COR-L47 (cell line): ENCODE measurements at places on chromosomes 11 and 22.

DNA sequence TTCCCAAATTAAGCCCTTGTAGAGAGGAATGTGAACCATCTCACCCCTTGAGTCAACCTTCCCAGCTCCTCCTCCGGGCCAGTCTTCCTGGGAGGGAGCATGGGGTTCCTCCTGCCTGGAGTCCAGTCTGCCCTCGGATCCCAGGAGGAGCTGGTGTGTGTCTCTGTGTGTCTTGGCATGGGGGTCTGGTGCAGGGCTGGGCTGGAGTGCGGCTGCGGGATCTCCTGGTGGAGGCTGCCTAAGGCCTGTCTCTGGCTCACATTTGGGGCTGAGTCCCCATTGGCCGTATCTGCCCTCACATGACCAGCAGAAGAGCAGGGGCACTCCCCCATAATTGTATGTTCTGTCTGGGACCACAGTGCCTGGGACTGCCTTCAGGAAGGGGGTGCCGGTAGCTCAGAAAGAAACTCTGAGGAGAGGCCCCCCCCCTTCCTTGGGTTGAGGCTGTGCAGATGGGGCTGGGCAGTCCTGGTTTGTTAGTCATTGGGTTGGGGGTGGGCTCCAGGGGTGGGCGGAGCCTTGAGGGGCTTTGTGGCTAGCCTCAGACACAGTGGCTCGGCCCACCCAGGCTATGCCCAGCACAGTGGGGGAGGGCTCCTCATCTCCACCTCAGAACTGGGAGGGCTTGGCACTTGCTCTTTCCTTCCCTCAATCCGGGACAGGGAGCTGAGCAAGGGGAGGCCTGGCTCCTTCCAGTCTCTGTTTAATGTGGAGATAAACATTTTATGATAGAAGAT lies 2.9 kb downstream of the C1QTNF5 start:
- DNase-seq, result no peak

DNA sequence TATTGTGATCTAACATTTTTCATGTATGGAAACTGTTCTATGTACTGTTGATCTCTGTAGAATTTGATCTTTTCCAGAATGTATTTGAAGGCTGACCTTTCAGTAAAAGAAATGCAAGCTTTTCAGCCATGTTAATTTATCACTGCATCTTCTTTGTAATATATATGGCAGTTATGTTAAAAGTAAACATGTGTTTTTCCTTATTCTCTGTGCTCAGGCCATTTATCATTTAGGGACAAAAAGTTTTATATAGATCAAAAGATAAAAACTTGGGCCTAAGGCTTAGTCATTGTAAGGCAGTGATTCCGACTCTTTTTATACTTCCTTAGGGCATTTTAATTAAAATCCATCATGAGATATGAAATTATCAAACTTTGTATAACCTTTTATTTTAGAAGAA lies 48.7 kb downstream of the KDM2A start:
- DNase-seq, result no peak

- DNase-seq, result no peak
Observed at GRCh38 chr22:22746061-22746962, 101.9 kb downstream of the GGTLC2 start.

DNA sequence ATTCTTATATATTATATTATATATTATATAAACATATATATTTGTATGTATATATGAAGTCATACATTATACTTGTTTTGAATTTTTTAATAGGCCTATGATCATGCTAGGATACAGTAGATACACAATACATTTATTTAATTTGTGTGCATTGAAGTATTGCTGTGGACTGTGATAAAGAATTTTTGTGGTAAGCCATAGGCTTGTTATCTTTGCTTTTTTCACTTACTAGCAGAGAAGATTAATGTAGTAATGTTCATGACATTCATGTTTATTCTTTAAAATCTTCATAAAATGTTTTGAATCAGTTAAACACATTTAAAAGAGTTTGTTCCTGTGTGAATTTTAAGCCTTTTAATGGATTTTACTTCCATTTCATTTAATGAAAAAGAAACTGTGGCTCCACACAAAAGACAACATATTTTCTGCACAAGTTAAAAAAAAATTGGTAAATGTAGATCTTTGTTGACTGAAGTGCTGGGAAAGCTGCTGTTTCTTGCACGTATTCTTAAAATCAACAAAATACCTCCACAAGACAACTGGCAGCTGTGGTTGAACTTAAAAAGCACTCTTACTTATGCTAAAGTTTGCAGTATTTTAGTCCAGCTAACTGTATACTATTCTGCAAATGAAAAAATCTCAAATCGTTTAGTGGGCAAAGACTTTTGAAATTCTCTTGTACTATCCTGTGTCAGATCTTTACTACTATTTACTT lies 156.2 kb downstream of the TMEM135 start:
- no peak for DNase-seq

DNA sequence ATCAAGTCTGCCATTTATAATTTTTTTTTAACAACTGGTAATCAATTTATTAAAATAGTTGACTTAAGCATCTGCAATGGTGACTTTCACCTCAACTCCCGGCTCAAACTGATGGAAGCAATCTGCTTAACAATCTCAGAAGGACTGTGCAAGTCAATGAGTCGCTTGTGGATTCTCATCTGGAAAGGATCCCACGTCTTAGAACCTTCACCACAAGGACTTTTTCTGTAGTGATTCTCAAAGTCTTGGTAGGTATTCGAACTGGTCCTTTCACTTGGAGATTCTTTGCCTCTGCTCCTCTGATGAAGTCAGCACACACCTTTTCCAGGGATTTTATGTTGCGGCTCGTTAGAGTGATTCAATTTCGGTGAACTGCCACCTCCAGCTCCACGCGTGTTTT lies 7.3 kb downstream of the RSF1 start:
- DNase-seq, result no peak

DNA sequence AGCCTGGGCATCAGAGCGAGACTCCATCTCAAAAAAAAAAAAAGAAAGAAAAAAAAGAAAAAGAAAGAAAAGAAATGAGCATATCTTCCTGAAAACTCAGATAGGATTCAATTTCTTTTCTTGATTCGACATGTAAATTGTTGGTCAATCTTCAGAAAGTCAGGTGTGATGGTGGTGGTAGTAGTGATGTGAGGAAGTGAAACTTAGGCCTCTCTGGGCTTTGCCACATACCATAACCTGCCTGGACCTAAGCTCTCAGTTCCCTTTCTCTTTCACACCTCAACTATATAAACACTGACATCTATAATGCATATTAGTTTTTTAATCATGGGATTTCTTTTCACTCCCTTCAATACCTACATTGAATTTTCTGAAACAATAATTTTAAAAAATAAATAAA lies 98.0 kb upstream of the TBCEL start:
- DNase-seq, result no peak
